ENCODE measurements at places on chromosomes 3 and 15. TPM values are rescaled to one million over a fixed set of nuclear protein-coding genes. Genes with fewer than 3 reads are reported as not detected.

DNA sequence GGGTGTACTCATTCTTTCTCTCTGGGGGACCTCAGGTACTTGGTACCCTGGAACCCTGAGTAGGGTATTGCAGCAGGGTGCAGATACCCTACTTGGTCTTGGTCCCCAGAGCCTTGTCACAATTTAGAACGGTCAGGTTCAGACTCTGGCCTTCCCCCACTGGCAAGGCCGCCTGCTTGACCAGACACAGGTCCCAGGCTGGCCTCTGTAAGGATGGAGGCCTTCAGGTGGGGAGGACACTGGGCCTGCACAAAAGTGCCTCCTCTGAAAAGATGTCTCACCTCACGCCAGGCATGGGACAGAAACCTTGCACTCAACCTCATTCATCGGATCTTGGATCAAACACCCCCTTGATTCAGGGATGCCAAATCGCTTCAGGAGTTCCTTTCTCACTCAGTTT lies 158.4 kb downstream of the KLF13 start:
- DNase-seq = no peak

- no peak for DNase-seq
These were observed 8.5 kb downstream of the RPS17 start for GRCh38 chr15:82531496-82532382.

DNA sequence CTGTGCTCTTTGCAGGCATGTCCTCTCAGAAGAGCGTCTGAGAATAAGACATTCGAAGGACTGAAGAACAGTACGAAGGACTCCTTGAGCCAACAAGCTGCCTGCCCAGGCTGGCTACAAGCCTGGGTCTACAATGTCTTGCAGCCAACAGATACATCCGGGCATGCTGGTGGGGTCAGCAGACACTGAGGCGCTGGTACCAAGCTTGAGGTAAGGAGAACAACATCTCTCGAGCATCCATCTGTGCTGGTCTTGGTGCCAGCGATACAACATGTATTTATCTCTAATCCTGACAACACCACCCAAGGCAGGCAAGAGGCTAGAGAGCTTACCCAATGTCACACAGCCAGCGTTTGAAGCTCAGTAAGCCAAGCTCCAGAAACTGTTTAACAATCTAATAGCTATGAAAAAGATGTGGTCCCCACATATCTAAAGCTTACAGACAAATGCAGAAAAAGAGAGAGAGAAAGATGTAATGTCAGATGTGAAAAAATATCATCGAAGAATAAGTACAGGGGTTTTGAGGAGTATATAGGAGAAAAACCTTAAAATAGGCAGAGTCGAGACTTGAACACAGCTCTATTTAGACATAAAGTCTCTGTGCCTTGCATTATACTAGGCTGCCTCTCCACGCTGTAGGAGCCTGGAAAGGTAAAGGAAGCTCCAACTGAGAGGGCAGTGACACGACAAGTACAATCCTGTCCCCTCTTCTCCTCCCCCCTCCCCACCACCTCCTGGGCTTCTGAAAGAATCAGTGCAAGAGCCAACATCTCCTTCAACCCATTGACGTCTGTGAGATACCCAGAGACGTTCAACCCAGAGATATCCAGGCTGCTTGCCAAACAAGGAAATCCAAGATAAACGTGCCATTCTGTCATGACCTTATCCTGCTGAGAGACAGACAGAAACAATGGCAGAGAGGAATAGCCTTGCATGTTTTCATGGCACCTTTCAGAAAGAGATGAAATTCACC lies 39.4 kb downstream of the WWTR1 start:
- no peak for DNase-seq

The TMIE gene
- not detected for total RNA-seq

The TKT gene
- 235 TPM for total RNA-seq

The GABRR3 gene
- not detected for total RNA-seq

- no peak for DNase-seq
These were observed 134.8 kb downstream of the AKAP13 start for GRCh38 chr15:85515212-85515611.

- no peak for DNase-seq
These were observed 12.8 kb upstream of the ARRDC4 start for GRCh38 chr15:97947465-97948260.

DNA sequence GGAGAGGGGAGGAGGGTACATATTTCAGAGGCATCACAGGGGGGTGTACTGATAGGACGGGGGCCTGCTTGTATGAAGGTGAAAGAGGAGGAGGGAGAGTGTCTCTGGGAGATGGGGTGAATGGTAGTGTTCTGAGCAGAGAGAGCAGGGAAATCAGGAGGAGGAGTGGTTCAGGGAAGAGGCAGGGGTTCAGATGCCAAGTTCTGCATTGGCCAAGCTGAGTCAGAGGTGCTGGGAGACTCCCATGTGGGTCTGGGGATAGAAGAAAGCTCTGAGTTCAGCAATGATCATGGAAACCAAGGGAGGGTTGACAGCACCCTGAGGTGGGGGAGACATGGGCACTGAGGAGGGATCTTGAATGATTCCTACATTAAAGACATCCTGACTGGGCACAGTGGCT lies 3.0 kb downstream of the CYP8B1 start:
- DNase-seq = no peak

GRCh38 chr15:101014921-101015841 lies 96.0 kb downstream of the LRRK1 start:
- peak; percentile 51 for DNase-seq

DNA sequence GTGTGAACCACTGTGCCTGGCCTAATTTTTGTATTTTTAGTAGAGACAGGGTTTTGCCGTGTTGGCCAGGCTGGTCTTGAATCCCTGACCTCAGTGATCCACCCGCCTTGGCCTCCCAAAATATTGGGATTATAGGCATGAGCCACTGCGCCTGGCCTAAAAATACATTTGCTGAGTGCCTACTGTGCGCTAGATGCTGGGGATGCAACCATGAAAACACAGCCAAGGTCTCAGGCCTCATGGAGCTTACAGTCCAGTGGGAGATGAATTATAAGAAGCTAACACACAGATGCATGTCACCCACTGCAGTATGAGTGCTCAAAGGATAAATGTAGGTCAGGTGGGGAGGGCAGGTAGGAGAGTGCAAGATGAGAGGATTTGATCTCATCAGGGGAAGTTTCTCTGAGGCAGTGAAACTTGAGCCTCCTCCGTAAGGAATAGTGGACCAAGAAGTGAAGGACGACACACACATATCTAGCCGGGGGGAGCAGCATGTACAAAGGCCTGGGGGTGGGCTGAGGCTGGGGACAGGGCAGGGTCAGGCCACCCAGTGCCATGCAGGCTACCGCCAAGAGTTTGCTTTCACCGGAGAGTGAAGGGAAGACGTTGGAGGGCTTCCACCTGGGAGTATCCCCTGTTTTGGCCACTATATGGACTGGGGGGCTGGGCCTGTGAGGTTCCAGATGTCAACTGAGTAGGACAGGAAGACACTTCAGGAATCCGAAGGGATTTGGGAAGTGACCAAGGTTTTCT lies 24.3 kb downstream of the IRAK2 start:
- no peak for DNase-seq

The GHSR gene
- not detected for total RNA-seq

GRCh38 chr3:186417791-186418190 lies 55.8 kb upstream of the DGKG start:
- DNase-seq = peak; percentile 87

DNA sequence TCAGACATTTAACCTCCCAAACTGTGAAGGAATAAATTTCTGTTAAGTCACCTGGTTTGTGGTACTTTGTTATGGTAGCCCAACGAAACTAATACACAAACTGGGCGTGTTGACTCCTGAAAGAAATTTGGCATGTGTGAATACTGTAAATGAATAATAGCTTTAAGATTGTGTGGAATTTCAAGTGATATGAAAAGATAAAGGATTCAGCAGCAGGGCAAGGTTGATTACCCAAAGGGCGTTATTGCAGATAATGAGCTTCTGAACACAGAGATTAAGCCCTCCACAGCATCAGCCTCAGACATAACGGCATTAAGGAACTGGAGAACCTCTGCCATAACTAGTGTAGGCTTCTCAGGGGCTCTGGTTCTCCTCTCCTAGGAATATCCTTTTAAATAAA lies 451.5 kb upstream of the NECTIN3 start:
- no peak for DNase-seq

DNA sequence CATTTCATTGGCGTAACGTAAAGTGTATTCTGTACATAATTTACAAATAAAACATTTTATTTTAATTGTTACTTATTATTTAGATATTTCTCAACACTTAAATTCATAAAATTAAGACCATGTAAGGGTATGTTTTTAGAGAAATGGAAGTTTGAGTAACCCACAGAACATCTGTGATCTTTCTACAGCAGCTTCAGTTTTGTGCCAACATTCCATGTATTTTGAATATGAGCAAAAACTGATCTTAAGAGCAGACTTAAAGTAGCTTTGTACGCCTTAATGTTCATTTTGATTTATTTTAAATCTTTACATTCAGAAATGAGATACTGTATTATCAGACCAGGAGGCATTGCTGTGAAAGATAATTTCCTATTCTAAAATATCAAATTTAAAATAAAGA lies 27.2 kb downstream of the SEC62 start:
- DNase-seq = no peak

The PYGO1 gene
- total RNA-seq = 10.5 TPM

The SPSB4 gene
- 0.58 TPM for total RNA-seq

DNA sequence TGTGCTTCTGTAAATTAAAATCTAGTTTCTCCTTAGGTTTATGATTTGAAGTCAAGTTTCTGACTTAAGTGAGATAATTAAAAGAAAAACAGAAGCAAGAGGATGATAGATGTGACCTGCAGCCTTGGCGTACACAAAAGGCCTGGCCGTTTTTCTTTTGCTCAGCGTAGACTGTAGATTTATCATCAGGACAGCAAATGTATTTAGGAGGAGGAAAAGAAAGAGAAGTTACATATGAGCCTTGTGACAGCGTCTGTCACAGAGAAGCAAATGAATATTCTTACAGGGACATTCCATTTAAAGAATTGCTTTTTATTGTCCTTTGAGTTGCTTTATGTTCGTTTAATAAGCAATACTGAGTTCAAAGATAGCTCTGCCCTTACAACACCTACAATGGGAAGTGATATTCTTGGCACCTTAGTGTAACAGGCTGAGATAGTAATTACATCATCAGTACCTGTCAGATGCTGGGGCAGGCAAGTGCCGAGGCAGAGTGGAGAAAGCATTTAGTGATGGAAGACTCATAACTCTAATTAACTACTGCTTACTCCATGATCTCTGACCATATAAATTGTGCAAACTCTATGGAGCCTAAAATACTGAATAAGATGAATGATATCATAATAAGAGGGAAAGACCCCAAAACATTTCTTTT lies 311.5 kb downstream of the MFSD1 start:
- DNase-seq = no peak

- no peak for DNase-seq
These were observed 6.3 kb downstream of the IRAK2 start for GRCh38 chr3:10170915-10171478.
